ENCODE measurements at places on chromosomes 4 and X.

DNA sequence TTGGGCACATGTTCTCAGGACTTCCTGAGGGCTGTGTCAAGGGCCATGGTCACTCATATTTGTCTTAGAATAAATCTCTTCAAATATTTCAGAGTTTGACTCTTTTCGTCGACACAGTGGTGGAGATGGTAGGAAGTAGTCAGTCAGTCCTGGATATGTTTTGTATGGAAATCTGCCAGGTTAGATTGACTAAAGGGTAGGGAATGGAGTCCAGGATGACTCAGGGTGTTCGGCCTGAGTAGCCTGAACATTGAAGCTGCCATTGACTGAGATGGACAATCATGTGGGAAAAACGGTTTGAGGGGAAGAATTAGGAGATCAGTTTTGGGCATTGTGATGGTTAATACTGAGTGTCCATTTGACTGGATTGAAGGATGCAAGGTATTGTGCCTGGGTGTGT is 177.1 kb upstream of the CENPE start:
- H3K27me3 ChIP-seq, result no peaks in the 10 kb centered on the region
- no peaks in the 10 kb centered on the region for H3K36me3 ChIP-seq
- no peak overlapping the region for H3K27ac ChIP-seq
- no peaks in the 10 kb centered on the region for H3K4me1 ChIP-seq
- no peak overlapping the region for H3K4me3 ChIP-seq

DNA sequence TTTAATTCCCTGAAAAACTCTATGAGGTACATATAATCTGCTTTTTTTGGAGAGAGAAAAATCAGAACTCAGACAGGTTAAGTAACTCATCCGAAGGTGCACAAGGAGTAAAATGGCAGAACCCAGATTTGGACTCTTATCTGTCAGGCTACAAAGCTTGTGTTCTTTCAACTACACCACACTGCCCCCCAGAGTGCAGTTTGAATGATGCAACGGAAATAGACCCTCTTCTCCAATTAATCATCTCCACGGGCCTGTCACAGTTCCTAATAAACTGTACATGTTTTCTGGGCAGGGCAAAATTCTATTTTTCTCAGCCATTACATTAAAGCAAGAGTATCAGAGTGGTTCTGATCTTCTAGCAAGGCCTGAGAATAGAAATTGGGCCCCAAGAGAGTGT is 35.3 kb upstream of the DCX start:
- no peaks in the 10 kb centered on the region for H3K4me1 ChIP-seq
- no peak overlapping the region for H3K4me3 ChIP-seq
- no peak for DNase-seq
- no peaks in the 10 kb centered on the region for H3K27me3 ChIP-seq

DNA sequence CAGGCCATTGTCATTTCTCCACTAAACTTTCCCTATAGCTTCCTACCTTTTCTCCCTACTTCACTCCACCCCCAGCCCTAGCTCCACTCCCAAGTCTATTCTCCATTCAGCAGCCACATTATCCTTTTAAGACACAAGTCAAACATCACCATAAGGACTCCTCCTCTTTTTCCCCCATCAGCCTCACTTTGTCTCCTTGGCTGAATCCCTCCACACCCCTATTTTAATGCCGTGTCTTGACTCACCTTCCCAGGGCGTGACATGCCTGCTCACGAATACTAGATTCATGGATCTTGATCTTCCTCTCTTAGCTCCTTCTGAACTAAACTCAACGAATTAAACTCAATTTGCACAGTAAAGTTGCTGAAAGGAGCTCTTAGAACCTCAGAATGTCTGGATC is 281.9 kb downstream of the PTTG2 start:
- H3K36me3 ChIP-seq, result no peaks in the 10 kb centered on the region
- H3K4me3 ChIP-seq, result no peak overlapping the region
- no peak overlapping the region for H3K27ac ChIP-seq
- H3K27me3 ChIP-seq, result no peaks in the 10 kb centered on the region
- no peak for DNase-seq

DNA sequence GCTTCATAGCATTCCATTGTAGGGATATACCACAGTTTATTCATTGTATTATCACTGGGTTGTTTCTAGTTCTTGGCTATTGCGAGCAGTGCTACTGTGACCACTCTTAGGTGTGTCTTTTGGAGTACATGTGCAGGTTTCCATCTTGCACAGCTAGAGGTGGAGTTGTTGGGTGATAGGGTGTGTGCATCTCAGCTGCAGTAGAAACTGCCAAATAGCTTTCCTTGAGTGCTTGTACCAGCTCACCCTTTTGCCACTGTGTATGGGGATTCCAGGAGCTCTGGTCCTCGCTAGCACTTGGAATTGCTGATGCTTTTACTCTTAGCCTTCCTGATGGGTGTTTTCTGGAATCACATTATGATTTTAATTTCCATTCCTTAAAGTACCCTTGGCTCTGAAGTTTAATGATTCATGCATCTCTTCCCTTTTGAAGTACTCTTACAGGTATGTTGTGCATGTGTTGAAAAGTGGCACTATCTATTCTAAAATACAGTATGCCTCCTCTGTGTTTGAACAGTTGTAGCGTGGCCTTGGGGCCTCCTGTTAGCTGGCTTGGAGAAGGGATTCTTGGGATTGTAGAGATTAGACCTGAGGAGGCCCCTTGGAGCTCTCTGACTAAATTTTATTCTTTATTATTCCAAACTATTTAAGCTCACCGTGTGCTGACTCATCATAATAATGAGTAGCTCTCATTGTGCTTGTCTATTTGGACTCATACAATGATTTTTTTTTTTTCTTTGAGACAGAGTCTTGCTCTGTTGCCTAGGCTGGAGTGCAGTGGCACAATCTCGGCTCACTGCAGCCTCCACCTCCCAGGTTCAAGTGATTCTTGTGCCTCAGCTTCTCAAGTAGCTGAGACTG is 38.4 kb downstream of the HTT start:
- DNase-seq, result no peak
- H3K27me3 ChIP-seq, result no peaks in the 10 kb centered on the region
- no peak overlapping the region for H3K27ac ChIP-seq
- H3K4me3 ChIP-seq, result no peak overlapping the region
- H3K36me3 ChIP-seq, result 0 out of 2 replicates have a peak, but pooled peaks cover under 1% of the 10 kb centered on the region

DNA sequence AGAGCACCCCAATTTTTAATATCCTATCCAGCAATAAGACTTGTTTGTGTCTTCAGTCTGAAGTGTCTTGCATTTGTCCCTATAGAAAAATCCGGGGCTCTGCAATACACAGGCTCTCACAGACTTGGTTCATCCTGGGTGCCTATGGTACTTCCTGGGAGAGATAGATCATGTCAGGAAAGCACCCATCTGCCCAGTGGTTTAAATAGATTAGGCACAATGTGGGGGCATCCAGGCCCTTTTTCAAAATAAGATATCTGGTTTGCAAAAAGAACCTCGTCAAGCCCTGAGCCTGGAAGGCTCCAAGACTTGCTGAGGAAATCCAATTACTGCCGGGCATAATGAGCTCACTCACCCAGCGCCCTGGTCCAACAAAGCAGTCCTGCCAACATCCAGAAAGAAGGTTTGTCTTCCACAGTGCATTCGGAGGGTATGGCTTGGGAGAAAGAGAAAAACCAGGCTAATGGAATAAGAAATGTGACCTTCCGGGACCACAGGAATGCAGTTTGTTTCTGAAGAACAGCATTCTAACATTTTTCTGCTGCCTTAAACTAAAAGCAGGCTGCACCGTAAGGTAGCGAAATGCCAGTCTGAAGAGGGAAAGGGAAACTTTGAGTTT is 11.6 kb downstream of the JAKMIP1 start:
- H3K27ac ChIP-seq, result no peak overlapping the region
- no peak for DNase-seq
- H3K4me1 ChIP-seq, result no peaks in the 10 kb centered on the region
- no peak overlapping the region for H3K4me3 ChIP-seq
- no peaks in the 10 kb centered on the region for H3K36me3 ChIP-seq

GRCh38 chrX:134936542-134936941 is 54.2 kb upstream of the SMIM10 start:
- DNase-seq, result peak; percentile 87
- peaks cover 16% of the 10 kb centered on the region for H3K4me1 ChIP-seq

Measured in PC-9 (cell line).